ENCODE measurements at places on chromosomes 13 and 19. TPM values are rescaled to one million over a fixed set of nuclear protein-coding genes. Genes with fewer than 3 reads are reported as not detected.

FCAR gene
- total RNA-seq = not detected

- H3K27me3 ChIP-seq = no peaks in the 10 kb centered on the region
- no peak for DNase-seq
- H3K4me1 ChIP-seq = no peaks in the 10 kb centered on the region
- H3K36me3 ChIP-seq = no peaks in the 10 kb centered on the region
Observed at GRCh38 chr13:27493981-27494380, 43.6 kb upstream of the MTIF3 start.

- H3K27me3 ChIP-seq = no peaks in the 10 kb centered on the region
- no peaks in the 10 kb centered on the region for H3K4me1 ChIP-seq
- DNase-seq = no peak
- H3K4me3 ChIP-seq = no peak overlapping the region
Observed at GRCh38 chr13:50713523-50714248, 129.8 kb downstream of the DLEU7 start.

ZNF569 gene
- not detected for total RNA-seq

DNA sequence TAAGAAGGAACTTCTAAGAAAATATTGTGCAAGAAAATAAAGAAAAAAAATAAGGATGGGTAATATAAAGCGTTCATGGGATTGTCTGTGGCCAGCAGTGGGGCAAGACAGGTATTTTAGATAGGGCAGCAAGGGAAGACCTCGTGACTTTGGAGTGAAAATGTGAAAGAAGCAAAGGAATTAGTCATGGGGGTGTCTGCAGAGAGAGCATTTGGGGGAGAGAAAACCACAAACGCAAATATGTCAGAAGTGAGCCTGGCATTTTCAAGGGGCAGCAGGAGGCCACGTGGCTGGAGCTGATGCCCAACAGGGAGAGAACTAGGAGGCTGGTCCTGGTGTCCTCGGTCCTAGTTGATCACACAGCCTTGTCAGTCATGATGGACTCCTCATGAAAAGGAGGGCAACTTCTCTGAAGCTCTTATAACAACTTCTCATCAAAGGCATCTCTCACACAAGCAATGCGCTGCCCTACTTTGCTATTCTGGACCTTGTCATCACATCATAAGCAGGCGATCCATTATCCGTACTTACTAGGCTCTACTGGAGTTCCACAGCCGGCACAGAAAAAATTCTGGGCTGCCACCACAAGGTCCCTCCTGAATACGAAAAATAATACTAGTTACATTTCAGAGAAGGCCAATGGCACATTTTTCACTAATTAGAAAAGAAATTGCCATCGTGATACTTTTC, 31.0 kb downstream of the RUBCNL start:
- DNase-seq = no peak
- H3K4me1 ChIP-seq = no peaks in the 10 kb centered on the region
- H3K27me3 ChIP-seq = no peaks in the 10 kb centered on the region
- H3K4me3 ChIP-seq = no peak overlapping the region
- no peak overlapping the region for H3K27ac ChIP-seq

DNA sequence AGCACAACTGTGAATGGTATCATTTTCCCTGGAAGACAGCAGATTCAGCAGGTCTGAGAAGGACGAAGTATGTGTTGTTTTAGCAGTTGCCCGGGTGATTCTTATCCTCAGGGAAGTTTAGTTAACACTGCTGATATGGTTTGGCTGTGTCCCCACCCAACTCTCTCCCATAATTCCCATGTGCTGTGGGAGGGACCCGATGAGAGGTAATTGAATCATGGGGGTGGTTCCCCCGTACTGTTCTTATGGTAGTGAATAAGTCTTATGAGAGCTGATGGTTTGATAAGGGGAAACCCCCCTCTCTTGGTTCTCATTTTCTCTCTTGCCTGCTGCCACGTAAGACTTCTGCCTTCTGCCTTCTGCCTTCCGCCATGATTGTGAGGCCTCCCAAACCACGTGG, 81.0 kb upstream of the UBAC2 start:
- no peaks in the 10 kb centered on the region for H3K4me1 ChIP-seq
- no peak overlapping the region for H3K4me3 ChIP-seq
- no peaks in the 10 kb centered on the region for H3K27me3 ChIP-seq
- DNase-seq = no peak

DNA sequence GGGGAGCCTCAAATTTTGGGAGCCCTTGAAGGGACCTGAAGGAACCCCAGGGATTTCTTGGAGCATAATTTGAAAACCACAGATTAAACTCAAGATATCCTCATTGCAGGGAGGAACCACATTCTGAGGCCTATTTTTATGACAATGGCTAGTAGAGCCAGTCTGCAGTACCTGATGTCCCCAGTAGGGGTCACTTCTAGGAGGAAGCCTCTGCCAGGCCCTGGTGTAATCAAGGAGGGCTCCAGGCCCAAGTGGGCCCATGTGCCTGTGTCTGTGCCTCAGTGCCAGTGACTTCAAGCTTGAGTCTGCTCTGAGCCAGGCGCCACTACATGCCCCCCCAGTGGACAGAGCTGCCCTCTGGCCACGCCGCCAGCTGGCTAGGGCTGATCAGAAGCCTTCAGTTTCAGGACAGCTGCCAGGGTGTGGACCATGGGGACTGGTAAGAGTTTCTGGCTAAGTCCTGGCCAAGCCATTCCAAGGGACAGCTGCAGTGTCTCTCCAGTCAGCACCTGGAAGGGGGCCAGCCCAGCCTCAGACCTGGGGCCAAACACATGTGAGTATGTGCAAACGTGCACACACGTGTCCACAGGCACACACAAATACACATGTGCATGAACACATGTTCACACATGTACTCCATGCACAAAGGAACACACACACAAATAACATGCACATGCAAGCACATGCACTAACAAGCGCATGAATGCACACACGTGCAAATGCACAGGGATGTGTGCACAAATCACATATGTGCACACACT, 20.5 kb upstream of the SLC7A10 start:
- peak; percentile 40 for DNase-seq
- H3K36me3 ChIP-seq = no peaks in the 10 kb centered on the region
- no peak overlapping the region for H3K27ac ChIP-seq
- H3K4me1 ChIP-seq = peaks cover 29% of the 10 kb centered on the region
- H3K4me3 ChIP-seq = no peak overlapping the region
- no peaks in the 10 kb centered on the region for H3K27me3 ChIP-seq

NKPD1 gene
- 2.4 TPM for total RNA-seq

DNA sequence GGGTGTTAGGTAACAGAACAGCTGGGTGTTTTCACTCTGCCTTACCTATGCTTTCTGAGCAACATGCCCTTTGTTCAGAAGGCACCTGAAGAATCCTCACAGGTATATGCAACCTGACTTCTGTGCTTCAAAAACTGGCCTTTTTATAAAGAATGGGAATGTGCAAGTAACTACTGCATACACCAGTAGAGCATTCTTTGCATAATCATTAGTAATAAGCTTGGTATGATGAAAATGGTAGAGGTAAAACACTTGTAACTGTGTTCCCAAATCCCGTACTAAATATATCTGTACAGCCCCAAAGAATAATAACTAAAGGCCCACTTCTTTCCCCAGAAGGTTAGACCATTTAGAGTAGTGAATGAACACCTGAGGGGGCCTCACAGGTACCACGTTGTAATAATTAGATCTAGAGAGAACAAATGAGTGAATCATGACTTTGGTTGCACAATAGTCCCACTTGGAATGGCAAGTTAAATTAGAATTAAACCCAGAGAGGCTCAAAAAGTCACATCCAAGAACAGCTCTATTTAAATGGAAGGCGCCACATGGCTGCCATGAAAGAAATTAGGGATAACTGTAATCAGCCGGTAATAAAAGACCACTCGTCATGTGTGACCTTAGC, 413.9 kb downstream of the KLF12 start:
- H3K4me1 ChIP-seq = no peaks in the 10 kb centered on the region
- H3K36me3 ChIP-seq = no peaks in the 10 kb centered on the region
- H3K4me3 ChIP-seq = no peak overlapping the region
- no peaks in the 10 kb centered on the region for H3K27me3 ChIP-seq
- no peak overlapping the region for H3K27ac ChIP-seq

DNA sequence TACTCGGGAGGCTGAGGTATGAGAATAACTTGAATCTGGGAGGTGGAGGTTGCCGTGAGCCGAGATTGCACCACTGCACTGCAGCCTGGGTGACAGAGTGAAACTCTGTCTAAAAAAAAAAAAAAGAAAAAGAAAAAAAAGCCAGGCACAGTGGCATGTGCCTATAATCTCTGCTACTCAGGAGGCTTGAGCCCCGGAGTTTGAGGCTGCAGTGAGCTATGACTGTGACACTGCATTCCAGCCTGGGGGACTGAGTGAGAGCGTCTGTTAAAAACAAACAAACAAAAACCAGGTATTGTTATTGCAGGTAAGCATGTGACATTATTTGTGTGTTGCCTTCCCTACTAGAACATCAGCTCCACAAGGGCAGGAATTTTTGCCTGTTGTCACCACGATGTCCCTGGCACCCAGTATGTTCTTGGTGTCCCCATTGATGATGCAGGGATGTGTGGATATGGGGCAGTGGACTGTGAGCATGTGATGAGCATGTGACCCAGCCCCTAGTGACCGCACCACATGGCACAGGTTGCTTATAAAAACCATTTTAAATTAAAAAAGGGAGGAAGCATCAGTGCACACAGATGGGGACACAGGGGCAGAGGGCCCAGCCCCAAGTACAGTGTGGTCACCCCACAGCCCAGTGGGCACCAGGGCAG, 1.6 kb upstream of the KANK2 start:
- no peak overlapping the region for H3K4me3 ChIP-seq
- no peaks in the 10 kb centered on the region for H3K36me3 ChIP-seq
- no peaks in the 10 kb centered on the region for H3K27me3 ChIP-seq
- no peak for DNase-seq
- no peak overlapping the region for H3K27ac ChIP-seq

LGALS7B gene
- total RNA-seq = not detected

DNA sequence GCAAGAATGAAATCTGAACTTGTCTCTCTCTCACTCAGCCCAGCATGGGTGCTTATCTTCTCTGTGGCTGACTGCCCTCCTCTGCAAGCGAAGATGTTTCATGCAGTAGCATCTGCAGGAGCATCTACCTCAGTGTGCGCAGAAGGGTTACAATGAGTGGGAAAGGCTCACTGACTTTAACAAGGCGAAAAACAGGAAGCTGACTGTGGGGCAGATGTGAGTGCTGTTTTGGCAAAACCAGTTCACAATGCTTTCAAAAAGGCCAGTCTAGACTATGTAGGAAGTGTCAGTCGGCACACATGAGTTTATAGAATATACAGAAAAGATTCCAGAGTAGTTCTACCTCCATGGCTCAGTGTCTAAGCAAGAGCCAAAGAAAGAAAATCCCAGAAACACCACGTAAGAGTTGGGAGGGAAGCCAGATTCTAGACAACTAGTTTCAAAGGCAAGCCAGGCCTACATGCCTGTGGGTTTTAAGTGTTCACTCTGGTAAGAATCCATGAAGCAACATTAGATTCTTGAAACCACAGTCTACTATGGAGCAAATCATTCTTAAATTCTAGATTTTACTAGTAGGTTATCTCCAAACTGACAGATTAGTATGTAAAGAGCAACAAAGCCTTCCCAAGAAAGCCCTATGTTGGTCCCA, 124.5 kb downstream of the ABCC4 start:
- no peaks in the 10 kb centered on the region for H3K27me3 ChIP-seq
- no peak overlapping the region for H3K4me3 ChIP-seq
- no peak overlapping the region for H3K27ac ChIP-seq
- DNase-seq = no peak
- no peaks in the 10 kb centered on the region for H3K36me3 ChIP-seq

C13orf42 gene
- total RNA-seq = not detected

- H3K4me3 ChIP-seq = no peak overlapping the region
- peak overlapping the region; percentile 50 for H3K27ac ChIP-seq
- H3K27me3 ChIP-seq = no peaks in the 10 kb centered on the region
- no peak for DNase-seq
- H3K4me1 ChIP-seq = peaks cover 42% of the 10 kb centered on the region
- no peaks in the 10 kb centered on the region for H3K36me3 ChIP-seq
Observed at GRCh38 chr13:110307767-110308655, 927 bp downstream of the COL4A2 start.

- H3K36me3 ChIP-seq = no peaks in the 10 kb centered on the region
- H3K4me3 ChIP-seq = no peak overlapping the region
- no peaks in the 10 kb centered on the region for H3K27me3 ChIP-seq
- H3K4me1 ChIP-seq = peaks cover 4% of the 10 kb centered on the region
- no peak for DNase-seq
- H3K27ac ChIP-seq = peak overlapping the region; percentile 60
Observed at GRCh38 chr19:1850809-1851653, 2.7 kb upstream of the REXO1 start.

- DNase-seq = no peak
- no peaks in the 10 kb centered on the region for H3K27me3 ChIP-seq
- H3K4me3 ChIP-seq = no peak overlapping the region
- no peaks in the 10 kb centered on the region for H3K36me3 ChIP-seq
- H3K4me1 ChIP-seq = no peaks in the 10 kb centered on the region
Observed at GRCh38 chr13:92677571-92677970, 549.0 kb upstream of the GPC6 start.

DNA sequence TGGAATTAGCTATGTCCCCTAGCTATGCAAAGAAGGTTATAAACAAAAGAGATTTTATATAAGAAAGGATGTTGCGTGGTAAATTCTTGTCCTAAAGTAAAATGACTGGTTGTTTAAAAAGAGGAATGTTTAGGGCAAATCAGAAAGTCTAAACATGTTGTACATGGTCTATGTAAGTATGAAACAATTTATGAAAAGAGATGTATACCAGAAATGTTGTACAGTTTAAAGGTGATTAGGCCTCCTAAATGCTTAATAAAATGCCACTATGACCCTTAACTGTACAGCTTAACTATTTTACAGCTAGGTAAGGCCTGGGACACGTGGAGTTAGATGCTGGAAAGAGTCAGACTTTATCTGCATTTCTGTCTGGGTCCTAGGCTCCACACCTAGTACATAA, 775.9 kb upstream of the KLHL1 start:
- H3K27me3 ChIP-seq = no peaks in the 10 kb centered on the region
- H3K36me3 ChIP-seq = no peaks in the 10 kb centered on the region
- H3K4me1 ChIP-seq = no peaks in the 10 kb centered on the region
- H3K27ac ChIP-seq = no peak overlapping the region

GRCh38 chr19:30669329-30670010, 297.3 kb downstream of the ZNF536 start:
- DNase-seq = no peak
- no peaks in the 10 kb centered on the region for H3K4me1 ChIP-seq
- H3K36me3 ChIP-seq = no peaks in the 10 kb centered on the region
- H3K27me3 ChIP-seq = no peaks in the 10 kb centered on the region
- no peak overlapping the region for H3K4me3 ChIP-seq

- no peaks in the 10 kb centered on the region for H3K27me3 ChIP-seq
- DNase-seq = no peak
Observed at GRCh38 chr19:35714601-35715354, 3.0 kb upstream of the KMT2B start.

C13orf46 gene
- total RNA-seq = not detected

GRCh38 chr19:28864024-28864503, 348.9 kb downstream of the UQCRFS1 start:
- no peak for DNase-seq
- no peaks in the 10 kb centered on the region for H3K36me3 ChIP-seq
- H3K4me1 ChIP-seq = no peaks in the 10 kb centered on the region
- no peaks in the 10 kb centered on the region for H3K27me3 ChIP-seq

GRCh38 chr13:23670793-23671192, 100.6 kb downstream of the TNFRSF19 start:
- H3K27ac ChIP-seq = no peak overlapping the region
- H3K36me3 ChIP-seq = peaks cover 4% of the 10 kb centered on the region
- no peak overlapping the region for H3K4me3 ChIP-seq
- DNase-seq = no peak
- 0 out of 2 replicates have a peak, but pooled peaks cover 3% of the 10 kb centered on the region for H3K4me1 ChIP-seq

GRCh38 chr19:3985643-3986259, 488 bp upstream of the EEF2 start:
- H3K36me3 ChIP-seq = peaks cover 28% of the 10 kb centered on the region
- no peak for DNase-seq
- H3K27ac ChIP-seq = peak overlapping the region; percentile 96

GRCh38 chr13:97302611-97303010, 80.5 kb downstream of the MBNL2 start:
- no peaks in the 10 kb centered on the region for H3K27me3 ChIP-seq
- H3K4me3 ChIP-seq = no peak overlapping the region
- peaks cover 26% of the 10 kb centered on the region for H3K4me1 ChIP-seq
- no peaks in the 10 kb centered on the region for H3K36me3 ChIP-seq
- H3K27ac ChIP-seq = no peak overlapping the region
